Stimulated activated CD4-positive, alpha-beta T cell treated with anti-CD3 and anti-CD28 coated beads, Interleukin-2, amount 100 ng/mL, for 4 hours (primary cell): ENCODE measurements at places on chromosomes 1 and 21.

- DNase-seq = no peak
These were observed 536 bp downstream of the HSF2BP start for GRCh38 chr21:43658769-43659135.

DNA sequence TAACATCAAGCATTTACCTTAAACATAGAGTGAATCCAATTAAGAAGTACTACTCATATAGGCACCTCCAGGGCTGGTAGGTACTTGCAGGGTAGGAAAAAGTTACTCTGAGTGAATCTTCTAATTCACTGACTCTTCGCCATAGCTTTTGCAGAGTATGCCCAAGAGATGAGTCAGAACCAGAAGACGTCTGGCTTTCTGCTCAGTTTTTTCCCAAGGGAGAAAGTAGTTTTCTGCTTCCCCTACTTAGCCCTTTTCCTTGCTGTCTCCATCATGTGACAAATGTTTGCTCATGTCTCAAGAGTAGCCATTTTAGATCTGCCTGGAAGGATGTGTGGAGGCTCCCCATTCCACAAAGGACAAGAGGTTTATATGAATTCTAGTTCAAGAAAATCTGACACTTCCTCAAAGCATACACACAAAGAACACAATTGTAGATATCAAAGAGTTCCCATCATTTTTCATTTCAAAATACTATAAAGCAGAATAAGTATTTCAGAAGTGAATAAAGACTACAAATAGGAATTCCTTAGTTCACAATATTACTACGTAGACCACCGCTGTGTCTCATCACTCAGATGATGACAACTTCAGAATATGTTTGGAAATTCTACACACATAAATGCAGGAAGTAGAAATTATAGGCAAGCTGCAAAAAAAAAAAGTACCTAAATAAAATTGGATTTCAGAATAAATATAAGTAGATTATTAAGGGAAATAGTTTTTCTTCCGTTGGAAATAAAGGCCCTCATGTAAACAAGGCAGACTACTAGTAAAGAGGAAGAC is 98.5 kb downstream of the ASH1L start:
- DNase-seq = no peak

DNA sequence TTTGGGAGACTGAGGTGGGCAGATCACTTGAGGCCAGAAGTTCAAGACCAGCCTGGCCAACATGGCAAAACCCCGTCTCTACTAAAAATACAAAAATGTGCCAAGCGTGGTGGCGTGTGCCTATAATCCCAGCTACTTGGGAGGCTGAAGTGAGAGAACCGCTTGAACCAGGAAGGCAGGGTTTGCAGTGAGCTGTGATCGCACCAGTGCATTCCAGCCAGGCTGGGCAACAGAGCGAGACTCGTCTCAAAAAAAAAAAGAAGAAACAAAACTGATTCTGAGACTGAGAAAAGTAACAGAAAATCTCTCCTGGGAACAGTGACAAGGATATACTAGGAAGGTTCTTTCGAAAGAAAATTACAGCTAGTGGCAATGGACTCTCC is 20.9 kb downstream of the USP48 start:
- no peak for DNase-seq

GRCh38 chr1:54850737-54851136 is 36.3 kb downstream of the DHCR24 start:
- DNase-seq = no peak

GRCh38 chr1:109564194-109564878 is 15.9 kb downstream of the GNAI3 start:
- DNase-seq = no peak

DNA sequence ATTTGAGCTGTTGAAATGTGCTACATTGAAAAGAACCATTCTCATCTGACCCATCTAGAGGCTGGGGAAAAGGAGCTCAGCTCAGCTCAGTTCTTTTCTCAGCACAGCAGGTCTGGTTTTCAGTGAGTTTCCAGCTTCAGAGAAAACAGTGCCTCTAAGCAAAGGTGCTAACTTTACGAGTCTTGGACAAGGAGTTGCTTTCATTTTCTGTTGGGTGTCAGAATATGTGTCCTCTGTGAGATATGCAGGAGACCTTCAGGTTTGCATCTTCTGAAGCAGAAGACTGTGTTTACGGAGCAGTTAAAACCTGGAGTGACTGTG is 321.3 kb upstream of the USP24 start:
- DNase-seq = no peak

DNA sequence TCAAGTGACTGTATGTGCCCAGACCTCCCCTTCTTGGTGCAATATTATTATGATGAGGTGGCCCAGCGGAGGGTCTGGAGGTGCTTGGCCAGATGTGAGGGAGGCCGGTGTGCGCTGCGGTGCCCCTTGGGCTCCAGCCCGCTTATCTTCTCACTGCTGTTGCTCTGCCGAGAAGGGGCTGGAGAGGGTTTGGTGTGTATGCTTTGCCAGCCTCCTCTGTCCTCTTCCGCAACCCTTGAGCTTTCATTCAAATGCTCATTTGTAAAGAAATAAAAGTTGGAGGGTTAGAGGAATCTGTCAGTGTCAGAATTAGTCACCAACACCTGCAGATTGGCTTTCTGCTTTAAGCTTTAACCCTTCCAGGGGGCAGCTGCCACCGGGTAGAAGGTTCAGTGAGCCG is 19.7 kb downstream of the RNF220 start:
- no peak for DNase-seq

DNA sequence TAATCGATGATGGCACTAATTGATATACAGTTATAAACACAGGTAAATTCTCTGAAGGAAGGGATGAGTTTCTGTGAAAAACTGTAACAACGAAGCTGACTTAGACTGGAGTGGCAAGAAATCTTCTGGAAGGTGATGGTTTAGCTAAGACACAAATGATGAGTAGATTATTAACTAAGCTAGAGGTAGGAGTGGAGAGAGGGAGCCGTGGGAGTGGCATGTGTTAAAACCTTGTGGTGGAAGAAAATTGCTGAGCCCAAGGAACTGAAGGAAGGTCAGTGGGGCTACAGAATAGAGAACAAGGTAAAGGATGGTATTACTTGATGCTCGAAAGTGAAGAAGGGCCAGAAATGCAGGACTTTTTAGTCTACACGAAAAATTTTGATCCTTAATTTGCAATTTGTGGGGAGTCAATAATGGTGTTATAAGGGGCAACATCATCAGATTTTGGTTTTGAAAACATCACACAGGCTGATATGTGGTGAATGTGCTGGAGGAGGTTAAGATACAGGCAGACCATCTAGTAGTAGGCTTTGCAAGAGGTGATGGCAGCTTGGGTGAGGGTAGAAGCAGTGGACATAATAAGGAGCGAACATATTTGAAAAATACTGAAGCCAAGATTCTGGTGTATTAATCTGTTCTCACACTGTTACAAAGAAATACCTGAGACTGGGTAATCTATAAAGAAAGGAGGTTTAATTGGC is 93.8 kb downstream of the S1PR1 start:
- DNase-seq = no peak

DNA sequence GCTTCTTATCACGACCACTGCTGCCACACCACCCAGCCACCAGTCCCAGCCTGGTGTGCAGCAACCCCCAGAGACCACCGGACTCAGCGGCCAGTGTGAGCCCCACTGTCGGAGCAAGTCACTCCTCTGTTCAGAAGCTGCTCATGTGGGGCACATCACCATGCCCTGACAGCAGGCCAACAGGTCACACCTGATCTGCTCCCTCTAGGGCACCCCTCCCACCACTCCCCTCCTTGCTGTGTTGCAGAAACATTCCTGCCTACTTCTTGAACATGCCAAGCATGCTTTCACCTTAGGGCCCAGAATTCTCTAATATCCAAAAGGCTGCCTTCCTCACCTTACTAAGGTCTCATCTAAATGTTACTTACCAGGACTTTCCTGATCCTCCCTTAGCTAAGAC is 146.5 kb downstream of the SLC45A1 start:
- DNase-seq = no peak

DNA sequence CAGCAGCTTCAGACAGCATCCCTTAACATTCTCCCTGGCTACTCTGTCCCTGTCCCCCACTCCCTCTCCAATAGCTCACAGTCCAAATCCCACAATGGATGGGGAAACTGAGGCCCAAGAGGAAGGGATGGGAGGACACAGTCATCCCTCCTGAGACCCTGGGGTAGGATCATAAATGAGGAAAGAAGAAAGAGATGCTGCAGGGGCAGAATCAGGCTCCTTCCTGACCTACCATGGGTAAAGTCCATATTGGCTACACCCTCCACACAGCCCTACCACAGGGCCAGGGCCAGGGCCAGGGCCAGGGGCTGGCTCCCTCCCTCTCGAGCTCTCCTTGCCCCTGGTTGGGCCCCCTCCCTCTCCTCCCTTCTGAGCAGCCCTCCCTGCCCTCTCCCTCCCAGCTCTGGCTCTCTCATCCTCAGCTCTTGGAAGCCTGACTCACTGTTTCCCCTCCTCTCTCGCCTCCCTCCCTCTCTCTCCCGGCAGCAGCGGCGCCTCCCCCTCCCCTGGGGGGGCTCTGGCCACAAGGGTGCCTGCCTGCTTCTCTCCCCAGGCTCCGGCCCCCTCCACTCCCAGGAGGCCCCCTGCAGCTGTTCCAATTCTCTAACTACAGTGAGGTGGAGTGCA is 4.9 kb downstream of the AHDC1 start:
- peak; percentile 63 for DNase-seq

DNA sequence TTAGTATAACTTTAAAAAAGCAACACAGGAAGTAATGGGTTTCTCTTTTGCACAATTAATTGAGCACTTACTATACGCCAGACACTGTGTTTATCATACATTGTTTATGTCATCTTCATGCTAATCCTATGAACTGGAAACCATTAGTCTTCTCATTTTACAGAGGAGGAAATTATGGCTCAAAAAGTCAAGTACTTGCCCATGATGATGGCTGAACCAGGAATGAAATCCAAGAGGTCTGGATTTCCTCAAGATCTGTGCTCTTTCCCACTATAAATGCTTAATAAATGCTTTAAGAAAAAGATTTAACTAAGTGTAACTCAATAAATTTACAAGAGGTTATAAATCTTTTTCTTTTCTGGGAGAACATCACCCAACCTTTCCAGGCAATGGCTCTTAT is 303.7 kb upstream of the RRP15 start:
- no peak for DNase-seq

GRCh38 chr1:199657449-199657848 is 370.1 kb upstream of the NR5A2 start:
- no peak for DNase-seq

- no peak for DNase-seq
These were observed 132.8 kb downstream of the PGBD5 start for GRCh38 chr1:230293390-230293700.

DNA sequence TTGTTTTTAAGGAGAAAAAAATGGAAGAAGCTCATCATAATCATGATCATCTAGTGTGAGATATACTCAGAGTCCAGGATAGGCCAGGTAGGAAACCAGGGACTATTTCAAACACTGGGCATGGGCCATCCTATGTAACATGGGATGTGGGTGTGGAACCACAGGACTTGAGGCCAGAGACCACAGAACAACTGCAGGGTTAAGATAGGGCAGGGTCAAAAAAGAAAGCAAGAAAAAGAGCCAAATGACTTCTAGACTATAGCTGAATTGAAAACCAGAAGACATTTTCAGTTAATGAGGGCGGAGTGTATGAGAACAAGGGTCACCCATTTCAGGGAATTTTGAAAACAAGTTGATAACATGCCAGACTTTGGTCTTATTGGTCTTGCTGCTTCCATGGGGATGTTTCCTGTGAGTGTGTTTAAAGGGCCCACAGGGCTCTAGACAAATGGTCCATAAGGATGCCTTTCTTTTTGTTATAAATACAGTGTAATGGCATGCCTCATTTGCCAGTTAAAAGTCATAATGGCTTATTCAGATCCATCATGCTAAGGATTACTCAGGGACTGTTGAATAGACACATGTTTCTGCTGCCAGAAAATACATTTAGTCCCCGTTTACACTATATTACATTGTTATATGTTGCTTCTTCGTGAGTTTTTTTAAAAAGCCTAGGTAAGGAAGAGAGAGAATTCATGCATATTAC is 182.0 kb upstream of the C21orf91 start:
- no peak for DNase-seq

DNA sequence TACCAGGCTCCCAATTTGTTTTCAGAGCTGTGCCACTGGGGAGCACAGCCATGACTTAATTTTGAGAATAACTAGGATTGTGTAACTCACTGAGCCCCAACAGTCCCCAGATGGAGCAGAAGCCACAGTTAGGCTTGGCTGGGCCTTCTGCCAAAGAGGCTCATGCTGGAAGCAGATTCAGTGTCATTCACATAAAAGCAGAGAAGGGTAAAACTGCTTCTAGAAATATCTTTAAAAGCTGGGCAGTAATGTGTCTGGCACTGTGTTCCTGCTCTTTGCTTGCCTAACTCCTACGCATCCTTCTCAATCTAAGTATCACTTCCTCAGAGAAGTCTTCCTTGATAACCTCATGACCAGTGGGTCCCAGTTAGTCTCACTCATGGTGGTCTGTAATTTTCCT is 20.3 kb downstream of the STK40 start:
- DNase-seq = no peak

DNA sequence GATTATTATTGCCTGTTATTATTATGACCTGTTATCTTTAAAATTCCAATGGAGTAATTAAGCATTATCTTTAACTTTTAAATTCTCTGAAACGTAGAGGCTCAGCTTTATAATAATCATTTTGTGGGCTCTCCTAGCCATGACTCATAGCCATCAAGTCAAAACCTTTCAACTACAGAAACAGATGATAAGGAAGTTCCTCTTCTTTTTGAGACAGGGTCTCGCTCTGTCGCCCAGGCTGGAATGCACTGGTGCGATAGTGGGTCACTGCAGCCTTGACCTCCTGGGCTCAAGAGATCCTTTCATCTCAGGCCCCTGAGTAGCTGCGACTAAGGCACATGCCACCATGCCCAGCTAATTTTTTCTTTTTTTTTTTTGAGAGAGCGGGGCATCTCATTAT is 43.5 kb downstream of the CHML start:
- no peak for DNase-seq

- no peak for DNase-seq
These were observed 36.6 kb downstream of the OLFM3 start for GRCh38 chr1:101960142-101960541.

DNA sequence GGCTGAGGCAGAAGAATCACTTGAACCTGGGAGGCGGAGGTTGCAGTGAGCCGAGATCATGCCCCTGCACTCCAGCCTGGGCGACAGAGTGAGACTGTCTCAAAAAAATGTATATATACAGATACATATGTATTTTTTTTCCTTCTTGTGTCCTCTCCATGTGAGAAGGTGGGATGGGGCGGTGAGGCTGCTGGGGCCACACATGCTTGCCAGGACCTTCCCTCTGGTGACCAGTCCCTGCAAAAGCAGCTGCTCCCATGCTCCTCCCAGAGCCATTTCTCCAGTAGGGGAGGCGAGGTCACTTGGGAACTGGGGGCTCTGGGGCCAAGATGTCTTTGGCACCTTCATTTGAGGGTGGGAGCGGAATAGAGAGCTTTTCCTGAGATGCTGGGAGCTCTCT is 74.9 kb downstream of the PIK3CD start:
- DNase-seq = no peak

GRCh38 chr1:206664740-206665139 is 20.0 kb upstream of the MAPKAPK2 start:
- no peak for DNase-seq

DNA sequence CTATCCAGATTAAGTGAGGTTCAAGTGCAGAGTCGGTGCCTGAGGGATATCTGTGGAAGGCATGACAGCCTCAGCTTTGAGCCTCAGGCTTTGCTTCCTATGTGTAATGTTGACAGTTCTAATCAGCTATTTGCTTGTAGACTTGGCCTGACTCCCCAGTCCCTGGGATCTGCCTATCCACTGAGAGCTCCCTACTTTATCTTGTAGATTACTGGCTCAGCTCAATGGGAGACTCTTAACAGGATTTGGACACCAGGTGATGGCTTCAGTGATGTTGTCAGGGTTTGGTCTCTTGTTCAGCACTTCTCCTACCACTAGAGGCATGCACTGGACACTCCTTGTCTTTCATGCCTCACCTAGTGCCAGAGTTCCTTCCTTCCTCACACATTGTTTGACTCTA is 126.6 kb upstream of the BEND5 start:
- DNase-seq = no peak
